Endodermal cell (in vitro differentiated cells): ENCODE measurements at places on chromosomes 2 and 18. TPM values are rescaled to one million over a fixed set of nuclear protein-coding genes. Genes with fewer than 3 reads are reported as not detected.

The CSRNP3 gene
- 13.6 to 16.1 TPM (median 14.1 TPM) in 3 replicates for total RNA-seq

- peak overlapping the region; percentile 21 for H3K27ac ChIP-seq
- no peak for DNase-seq
- peaks cover 15% of the 10 kb centered on the region for H3K4me1 ChIP-seq
- no peak overlapping the region for H3K4me3 ChIP-seq
- no peaks in the 10 kb centered on the region for H3K27me3 ChIP-seq
- H3K36me3 ChIP-seq: peaks cover 71% of the 10 kb centered on the region
Observed at GRCh38 chr2:121521359-121521758, 9.3 kb upstream of the RNU4ATAC start.

DNA sequence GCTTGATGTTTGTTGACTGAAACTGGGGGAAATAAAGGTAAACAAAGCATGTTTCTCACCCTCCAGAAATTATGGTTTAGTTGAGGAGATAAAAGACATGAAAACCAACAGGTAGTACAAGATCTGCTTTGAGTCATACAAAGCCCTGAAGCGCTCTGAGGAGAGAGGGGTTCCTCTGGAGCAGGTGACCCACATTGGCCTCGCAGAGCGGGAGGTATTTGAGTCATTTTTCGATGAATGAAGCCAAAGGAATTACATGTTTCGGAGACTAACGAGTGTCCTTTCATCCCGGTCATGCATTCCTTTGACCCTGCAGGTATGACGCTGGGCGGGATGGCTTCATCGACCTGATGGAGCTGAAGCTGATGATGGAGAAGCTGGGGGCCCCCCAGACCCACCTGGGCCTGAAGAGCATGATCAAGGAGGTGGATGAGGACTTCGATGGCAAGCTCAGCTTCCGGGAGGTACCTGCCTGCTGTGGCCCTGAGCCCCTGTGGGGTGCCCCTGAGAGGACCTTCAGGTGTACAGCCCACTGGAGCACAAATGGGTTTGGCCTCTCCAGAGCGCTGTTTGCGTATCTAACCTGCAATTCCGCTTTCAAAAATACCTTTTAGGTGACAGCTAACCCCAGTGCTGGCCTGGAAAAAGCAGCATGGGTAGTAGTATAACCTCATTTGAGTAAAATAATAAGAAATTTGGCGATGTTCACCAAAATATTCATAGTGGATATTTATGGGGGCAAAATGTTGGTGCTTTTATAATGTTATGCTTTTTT, 29.3 kb downstream of the EFHD1 start:
- no peaks in the 10 kb centered on the region for H3K36me3 ChIP-seq
- H3K4me3 ChIP-seq: no peak overlapping the region
- H3K27ac ChIP-seq: no peak overlapping the region
- H3K27me3 ChIP-seq: no peaks in the 10 kb centered on the region

DNA sequence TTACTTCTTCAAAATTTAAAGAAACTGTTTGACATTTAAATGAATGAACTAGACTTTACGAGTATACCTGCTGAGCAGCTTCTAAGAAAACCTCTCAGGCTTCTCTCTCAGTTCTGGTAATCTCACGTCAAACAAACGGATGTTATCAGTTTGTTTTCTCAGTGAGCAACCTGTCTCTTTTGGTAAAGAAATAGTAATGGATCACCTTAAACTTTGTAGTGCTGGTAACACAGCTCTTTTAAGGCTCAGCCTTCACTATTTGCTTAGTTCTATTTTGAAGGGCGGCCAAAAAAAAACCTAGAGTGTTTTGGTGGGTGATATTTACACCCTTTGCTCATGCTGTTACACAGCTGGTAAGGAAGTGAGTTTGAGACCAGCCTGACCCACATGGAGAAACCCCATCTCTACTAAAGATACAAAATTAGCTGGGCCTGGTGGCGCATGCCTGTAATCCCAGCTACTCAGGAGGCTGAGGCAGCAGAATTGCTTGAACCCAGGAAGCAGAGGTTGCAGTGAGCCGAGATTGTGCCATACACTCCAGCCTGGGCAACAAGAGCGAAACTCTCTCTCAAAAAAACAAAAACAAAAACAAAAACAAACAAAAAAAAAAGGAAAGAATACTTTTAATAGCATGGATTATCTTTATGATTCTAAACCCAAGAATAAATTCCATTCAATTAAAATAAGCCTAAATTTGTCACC, 15.9 kb downstream of the FN1 start:
- no peaks in the 10 kb centered on the region for H3K27me3 ChIP-seq
- H3K27ac ChIP-seq: no peak overlapping the region
- peaks cover 47% of the 10 kb centered on the region for H3K4me1 ChIP-seq

- no peak for DNase-seq
- no peaks in the 10 kb centered on the region for H3K27me3 ChIP-seq
- no peaks in the 10 kb centered on the region for H3K4me1 ChIP-seq
- H3K27ac ChIP-seq: no peak overlapping the region
- H3K36me3 ChIP-seq: peaks cover 33% of the 10 kb centered on the region
Observed at GRCh38 chr2:127783101-127783500, 27.9 kb downstream of the WDR33 start.

The UGT1A7 gene
- not detected in 2 replicates for total RNA-seq

The SLC38A11 gene
- 0.50 TPM in 1 of 3 replicates, not detected in the others for total RNA-seq

The PARD6G gene
- 12.1 and 15.4 TPM in 2 replicates for total RNA-seq

- H3K36me3 ChIP-seq: no peaks in the 10 kb centered on the region
- no peak overlapping the region for H3K4me3 ChIP-seq
- no peak overlapping the region for H3K27ac ChIP-seq
- peaks cover 5% of the 10 kb centered on the region for H3K4me1 ChIP-seq
- H3K27me3 ChIP-seq: peaks cover 5% of the 10 kb centered on the region
- no peak for DNase-seq
Observed at GRCh38 chr2:60106836-60107529, 446.5 kb downstream of the BCL11A start.

- H3K36me3 ChIP-seq: no peaks in the 10 kb centered on the region
- no peak overlapping the region for H3K4me3 ChIP-seq
- no peaks in the 10 kb centered on the region for H3K27me3 ChIP-seq
- no peak for DNase-seq
Observed at GRCh38 chr2:225764346-225764745, 364.8 kb downstream of the NYAP2 start.

The RGPD4 gene
- 0.07 to 0.15 TPM (median 0.13 TPM) in 3 replicates for total RNA-seq

The C2orf66 gene
- total RNA-seq: 0.15 and 0.18 TPM in 2 replicates

The OSBPL6 gene
- 2.6 and 3.6 TPM in 2 replicates for total RNA-seq

The LINC00305 gene
- not detected in 3 replicates for total RNA-seq

DNA sequence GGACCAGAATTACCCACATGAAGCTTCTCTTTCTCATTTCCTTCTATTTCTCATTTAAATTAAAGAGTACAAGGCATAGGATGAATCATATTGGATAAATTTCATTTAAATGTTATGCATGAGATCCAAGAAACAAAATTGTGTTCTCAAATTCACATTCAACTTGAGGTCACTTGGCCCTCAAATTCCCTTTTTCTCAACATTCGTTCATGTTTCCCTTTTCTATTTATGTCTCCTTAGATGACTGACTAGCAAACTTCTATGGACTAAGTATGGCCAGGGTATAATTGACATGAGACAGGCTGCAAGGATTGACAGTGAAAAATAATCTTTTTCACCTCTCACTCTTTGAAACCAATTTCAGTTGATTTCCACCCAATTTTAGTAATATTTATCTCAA, 4.0 kb upstream of the LDLRAD4 start:
- H3K27ac ChIP-seq: no peak overlapping the region
- peaks cover 18% of the 10 kb centered on the region for H3K27me3 ChIP-seq
- H3K36me3 ChIP-seq: no peaks in the 10 kb centered on the region
- no peak overlapping the region for H3K4me3 ChIP-seq
- no peak for DNase-seq

- no peak overlapping the region for H3K4me3 ChIP-seq
- no peak for DNase-seq
- no peak overlapping the region for H3K27ac ChIP-seq
- no peaks in the 10 kb centered on the region for H3K4me1 ChIP-seq
- H3K27me3 ChIP-seq: no peaks in the 10 kb centered on the region
Observed at GRCh38 chr18:40120796-40121391, 1834.1 kb upstream of the PIK3C3 start.
